Activated CD4-positive, alpha-beta memory T cell treated with anti-CD3 and anti-CD28 coated beads for 36 hours (primary cell): ENCODE measurements at places on chromosomes 4 and X. TPM values are rescaled to one million over a fixed set of nuclear protein-coding genes. Genes with fewer than 3 reads are reported as not detected.

GRCh38 chrX:42422961-42423360 is 355.0 kb downstream of the PPP1R2C start:
- DNase-seq = no peak

Gene EPHA5
- total RNA-seq = not detected

Gene P2RY10
- 39.3 TPM for total RNA-seq

DNA sequence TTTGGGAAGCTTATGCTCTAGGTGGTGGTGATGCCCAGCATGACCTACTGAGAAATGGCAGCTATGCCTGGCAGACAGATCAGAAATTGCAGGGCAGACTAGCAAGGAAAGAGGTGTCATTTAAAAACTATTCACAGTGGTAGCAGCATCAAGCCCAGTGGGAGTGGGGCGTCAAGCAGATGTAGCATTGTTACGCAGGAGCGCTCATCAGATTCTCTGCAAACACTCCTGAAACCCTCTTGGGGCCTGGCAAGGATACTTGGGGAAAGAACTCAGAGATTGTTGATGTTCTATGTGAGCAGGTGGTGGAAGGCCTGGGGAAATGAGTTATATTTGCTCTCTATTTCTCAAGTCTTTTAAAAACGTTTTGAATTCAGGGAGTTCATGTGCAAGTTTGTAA is 437.6 kb downstream of the RAPGEF2 start:
- DNase-seq = no peak
